ENCODE measurements at places on chromosomes 4 and X.

- no peak for DNase-seq
Observed at GRCh38 chr4:87570290-87570805, 38.0 kb upstream of the DSPP start.

DNA sequence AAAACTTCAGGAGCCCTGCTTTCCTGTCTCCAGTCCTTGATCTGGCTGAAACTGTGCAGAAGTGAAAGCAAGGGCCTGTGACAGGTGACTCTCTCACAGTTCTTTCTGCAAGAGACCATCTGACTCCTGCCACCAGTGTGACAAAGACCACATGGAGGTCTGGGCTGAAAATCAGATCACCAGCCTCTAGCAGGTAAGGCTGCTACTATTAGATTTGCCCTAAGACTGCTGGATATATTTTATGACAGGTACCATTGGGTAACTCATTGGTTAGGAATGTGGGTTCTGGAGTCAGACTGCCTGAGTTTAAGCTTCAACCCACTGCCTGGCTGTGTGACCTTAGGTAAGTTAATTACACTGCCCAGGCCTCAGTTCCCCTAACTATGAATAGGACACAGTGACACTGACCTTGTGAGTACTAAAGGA, 163.3 kb upstream of the SLC7A11 start:
- no peak for DNase-seq

- DNase-seq, result no peak
Observed at GRCh38 chr4:155288999-155289398, 80.6 kb downstream of the NPY2R start.

GRCh38 chr4:99645638-99646037, 12.0 kb downstream of the C4orf54 start:
- no peak for DNase-seq

DNA sequence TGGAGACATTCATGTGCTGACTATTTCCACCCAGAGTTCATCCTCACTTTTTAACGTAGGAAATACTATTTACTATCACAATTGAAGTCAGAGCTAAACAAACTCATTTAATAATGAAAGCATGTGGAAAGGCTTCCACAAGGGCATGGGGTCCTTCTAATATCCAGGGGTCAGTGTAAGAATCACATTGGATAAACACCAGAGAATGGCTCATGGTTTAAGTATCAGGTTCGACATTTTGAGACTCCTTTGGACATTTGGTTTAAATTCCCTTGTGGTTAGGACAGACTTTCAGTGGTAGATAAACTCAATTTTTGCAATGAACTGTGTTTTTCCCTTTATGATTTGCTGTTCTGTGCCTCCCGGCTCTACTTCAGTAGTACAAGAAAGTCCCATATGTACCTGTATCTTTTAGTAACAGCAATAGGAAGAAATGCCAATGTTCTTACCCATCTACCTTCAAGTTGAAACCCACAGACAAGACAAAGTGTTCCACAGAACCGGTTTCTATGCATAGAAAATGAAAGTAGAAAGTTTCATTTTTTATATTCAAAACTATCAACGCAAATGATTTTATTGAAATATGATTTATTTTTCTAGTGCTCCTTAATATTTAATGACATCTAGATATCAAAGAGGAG, 589.0 kb upstream of the FAM241A start:
- no peak for DNase-seq

GRCh38 chrX:121146059-121146628, 98.7 kb downstream of the GLUD2 start:
- DNase-seq, result no peak

GRCh38 chrX:16075087-16075486, 48.3 kb upstream of the GRPR start:
- DNase-seq, result no peak

DNA sequence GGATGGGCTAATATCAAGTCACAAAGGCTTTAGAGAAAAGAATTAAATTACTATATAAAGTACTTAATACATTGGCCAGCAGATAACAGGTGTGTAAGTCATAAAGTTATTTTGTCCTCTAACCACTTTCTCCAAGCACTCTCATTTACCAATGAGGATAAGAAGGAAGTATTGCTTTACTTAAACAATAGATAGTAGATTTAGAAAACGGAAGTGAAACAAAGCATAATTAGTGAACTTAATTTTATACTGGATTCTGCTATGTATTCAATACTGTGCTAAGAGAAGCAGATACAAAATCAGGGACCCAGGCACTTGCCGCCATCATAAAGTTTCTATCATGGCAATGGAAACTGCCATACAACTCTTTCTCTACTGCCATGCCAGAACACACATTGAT, 24.0 kb downstream of the AFM start:
- no peak for DNase-seq

DNA sequence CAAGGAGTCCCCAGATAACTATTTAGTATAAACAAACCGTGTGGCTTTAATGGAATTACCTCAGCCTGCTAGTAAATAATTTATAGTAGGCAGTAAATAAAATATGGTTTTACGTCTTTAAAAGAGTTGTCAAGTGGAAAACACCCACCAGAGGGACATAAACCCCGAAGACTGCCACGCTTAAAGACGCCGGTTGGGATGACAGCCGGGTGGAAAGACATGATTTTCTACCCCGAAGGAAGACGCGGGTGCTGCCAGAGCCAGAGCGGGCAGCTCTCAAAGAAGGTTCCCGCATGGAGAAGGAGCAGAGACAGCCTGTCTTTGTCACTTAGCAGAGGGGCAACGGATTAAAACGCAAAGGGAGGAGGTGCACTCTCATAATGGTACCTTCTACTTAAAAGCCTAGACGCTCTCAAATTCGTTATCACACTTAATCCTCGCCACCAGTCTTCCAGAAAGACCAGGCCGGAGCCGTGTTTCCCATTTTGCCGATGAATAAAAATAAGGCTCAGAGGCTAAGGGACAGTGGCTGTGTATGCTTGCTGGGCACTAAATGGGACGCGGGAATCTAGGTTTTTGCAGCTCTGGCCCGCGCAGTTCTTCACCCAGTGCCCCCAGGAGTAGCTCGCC, 140.5 kb upstream of the ZIC3 start:
- DNase-seq, result no peak

- DNase-seq, result no peak
Observed at GRCh38 chr4:141797966-141798365, 161.6 kb downstream of the IL15 start.

DNA sequence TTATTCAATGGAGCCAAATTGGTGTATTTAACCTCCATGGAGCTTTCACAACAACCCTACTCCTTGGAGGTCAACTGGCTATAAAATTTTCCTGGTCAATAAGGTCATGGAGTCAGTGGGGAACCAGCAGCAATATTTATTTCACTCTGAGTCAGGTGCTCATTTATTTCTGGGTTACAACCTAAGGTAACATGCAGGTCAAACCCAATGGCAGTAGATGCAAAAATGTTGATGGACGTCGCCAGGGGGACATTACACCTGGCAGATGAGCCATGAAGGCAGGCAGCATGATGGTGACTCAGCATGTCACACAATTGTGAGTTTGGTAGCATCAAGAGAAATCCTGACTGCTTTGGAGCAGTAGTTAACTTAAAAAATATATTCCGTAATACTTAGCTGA, 514.1 kb downstream of the IL15 start:
- no peak for DNase-seq

- no peak for DNase-seq
Observed at GRCh38 chr4:80134936-80135701, 62.1 kb upstream of the ANTXR2 start.

- no peak for DNase-seq
Observed at GRCh38 chrX:147180886-147181285, 366.3 kb upstream of the CXorf51A start.

- no peak for DNase-seq
Observed at GRCh38 chrX:5474282-5474681, 754.4 kb downstream of the NLGN4X start.

DNA sequence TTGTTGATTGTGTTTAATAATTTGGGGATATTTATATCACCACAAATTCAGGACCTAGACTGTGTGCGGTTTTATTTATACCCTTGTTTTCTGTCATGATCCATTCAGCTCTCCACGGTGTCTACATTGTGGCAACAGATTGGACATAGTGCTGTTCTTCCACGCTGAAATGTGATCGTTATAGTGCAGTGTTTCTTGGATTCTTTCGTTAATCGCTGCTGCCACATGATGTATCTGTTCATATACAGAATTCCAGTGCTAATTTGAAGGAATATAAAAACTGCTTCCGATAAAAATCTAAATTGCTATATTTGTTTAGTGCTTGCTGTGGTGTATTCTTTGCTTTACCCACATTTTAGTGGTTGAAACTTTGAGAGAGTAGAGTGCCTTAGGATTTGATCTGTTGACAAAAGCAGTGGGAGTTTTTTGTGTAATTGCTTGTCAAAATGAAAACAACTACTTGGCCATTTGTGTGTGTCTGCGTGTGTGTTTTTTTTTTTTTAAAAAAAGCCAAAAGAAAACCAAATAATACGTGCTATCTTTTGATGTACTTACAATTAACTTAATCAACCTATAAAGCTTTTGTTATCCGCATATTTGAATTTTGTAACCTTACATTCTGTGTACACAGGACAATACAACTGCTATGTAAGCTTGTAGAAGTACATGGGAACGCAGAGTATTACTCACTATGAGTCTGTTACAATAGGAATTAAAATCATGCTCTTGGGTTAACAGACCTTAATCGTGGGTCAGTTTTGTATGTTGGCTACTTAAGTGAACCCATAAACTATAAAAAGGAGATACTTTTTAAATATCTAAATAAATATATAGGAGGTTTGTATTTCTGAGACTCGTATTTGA, 353.3 kb downstream of the ARHGAP24 start:
- DNase-seq, result no peak

DNA sequence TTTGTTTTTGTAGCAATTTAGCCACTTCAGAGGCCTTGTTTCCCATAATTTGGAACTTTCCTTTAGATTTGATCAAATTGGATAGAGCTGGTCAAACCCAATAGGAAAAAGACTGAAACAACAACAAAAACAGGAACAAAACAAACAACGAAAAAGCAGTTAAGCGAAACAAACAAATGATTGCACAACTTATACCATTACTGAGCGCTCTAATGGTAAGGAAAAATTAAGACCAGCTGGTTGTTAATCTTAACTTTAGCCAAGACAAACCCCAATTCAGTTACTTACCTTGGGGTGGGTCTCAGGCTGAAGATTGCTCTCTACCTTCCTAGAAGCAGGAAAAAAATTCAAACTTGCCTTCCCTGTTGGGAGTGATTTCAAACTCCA, 38.3 kb downstream of the SPCS3 start:
- DNase-seq, result no peak

GRCh38 chrX:119997570-119997969, 54.0 kb upstream of the NKAP start:
- DNase-seq, result no peak

DNA sequence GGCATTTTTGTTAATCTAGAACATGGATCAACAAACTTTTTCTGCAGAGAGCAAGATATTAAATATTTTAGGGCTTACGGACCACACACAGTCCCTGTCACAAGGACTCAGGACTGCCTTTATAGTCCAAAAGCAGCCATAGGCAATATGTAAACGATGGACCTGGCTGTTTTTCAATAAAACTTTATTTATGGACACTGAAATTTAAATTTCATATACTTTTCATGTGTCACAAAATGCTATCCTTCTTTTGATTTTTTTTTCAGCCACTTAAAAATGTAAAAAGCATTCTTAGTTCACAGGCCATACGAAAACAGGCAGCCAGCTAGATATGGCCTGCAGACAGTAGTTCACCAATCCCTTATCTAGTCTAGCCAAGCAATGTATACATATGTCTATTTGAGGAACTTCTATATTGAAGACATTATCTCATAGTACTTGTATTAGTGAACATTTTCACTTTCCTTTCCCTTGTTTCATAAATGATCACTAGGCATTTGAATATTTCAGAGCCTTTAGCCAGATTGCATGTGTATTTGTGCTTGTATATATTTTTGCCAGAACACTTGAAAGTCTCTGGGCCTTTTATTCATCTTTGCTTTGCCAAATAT, 350.9 kb downstream of the RPA4 start:
- DNase-seq, result no peak

DNA sequence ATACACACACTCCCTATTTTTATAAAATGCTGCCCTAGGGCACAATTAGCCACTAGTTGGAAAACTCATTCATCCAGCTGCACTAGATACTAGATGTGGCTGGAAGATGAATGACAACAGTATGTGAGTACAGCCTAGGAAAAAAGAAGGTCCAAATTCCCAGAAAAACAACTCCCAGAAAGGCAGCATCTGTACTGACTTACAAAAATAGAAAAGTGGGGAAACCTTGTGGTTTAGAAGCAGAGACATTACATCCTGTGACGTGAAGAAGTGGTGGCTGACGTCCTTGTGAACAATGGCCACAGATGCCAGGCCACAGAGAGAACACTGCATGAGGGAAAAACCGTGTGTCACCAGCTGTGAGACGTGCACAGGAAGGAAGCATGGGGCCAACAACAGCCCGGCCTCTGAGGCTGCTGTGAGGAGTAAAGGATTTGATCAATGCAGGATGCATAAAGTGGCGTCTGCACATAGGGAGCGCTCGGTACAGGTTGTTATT, 81.2 kb downstream of the SPRY1 start:
- DNase-seq, result no peak

DNA sequence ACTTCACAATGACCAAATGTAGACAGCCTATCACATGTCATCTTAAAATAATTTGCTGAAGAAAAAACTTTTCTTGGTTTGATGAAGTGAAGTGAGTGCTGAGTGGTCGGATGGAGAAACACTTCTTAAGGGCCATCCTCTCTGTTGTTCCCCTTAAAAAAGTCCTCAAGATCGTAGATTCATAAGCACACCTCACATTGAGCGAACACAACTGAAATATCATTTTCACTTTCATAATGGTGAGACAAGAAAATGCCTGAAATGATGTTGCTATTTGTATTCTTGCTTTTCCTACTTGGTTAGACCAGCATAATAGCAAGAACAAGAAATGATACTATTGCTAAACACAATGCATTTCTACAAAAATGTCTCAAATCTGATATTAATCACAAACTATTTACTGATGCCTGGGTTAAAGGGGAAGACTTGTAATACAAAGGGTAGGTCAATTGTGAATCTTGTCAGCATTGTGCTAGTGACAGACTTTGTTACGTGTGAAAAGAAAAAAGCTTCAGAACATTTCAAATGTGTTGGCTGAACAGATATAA, 305.6 kb upstream of the NR3C2 start:
- no peak for DNase-seq

- DNase-seq, result no peak
Observed at GRCh38 chr4:15688051-15688450, 6.4 kb downstream of the FAM200B start.

- no peak for DNase-seq
Observed at GRCh38 chr4:26858035-26858918, 2.4 kb upstream of the STIM2 start.

GRCh38 chr4:172876394-172876793, 292.2 kb upstream of the GALNT7 start:
- no peak for DNase-seq

DNA sequence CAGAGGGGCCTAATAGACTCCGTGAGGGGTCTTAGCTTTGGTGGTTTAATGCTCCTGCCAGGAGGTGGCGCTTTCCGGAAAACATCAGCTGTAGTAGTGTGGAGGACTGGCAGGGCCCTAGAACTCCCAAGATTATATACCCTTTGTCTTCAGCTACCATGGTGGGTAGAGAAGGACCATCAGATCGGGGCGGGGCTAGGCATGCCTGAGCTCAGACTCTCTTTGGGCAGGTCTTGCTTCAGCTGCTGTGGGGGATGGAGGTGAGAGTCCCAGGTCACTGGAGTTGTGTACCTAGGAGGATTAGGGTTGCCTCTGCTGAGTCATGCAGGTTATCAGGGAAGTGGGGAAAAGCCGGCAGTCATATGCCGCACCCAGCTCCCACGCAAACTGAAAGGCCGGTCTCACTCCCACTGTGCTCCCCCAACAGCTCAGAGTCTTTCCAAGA, 63.0 kb upstream of the AGA start:
- no peak for DNase-seq

- DNase-seq, result no peak
Observed at GRCh38 chrX:47568656-47569295, 7.8 kb downstream of the ARAF start.

Data from prostate gland (tissue), 2 donors.